ENCODE measurements at places on chromosomes 2 and 18.

DNA sequence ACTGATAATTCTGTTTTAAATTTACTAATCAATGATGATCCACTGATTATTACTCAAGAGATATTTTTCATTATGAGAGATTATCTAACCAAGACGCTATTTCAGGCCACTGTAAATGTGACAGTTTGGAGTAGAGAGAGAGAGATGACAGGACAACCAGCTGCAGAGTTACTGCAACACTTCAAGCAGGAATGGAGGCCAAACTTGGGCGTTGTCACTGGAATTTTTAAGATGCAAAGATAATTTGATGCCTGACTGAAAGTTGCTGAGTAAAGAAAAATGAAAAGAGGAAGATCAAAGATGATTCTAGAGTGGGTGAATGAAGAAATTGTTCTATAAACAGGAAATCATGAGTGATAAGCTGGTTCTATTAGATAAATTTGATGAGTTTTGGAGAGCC, 1302.1 kb upstream of the TMEFF2 start:
- DNase-seq: no peak

- DNase-seq: no peak
Observed at GRCh38 chr2:48578313-48578712, 39.3 kb upstream of the GTF2A1L start.

DNA sequence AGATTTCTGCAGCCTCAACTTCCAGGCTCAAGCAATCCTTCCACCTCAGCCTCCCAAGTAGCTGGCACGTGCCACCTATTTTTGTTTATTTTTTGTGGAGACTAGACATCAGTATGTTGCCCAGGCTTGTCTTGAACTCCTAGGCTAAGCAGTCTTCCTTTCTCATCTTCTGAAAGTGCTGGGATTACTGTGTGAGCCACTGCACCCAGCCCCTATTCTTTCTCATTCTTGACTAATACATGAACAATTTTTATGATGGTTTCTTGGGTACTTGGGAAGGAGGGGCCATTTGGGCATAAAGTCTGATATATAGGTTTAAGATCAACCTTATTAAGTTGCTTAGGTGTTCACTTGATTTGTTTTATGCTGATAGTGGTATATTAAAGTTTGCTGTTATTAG, 26.2 kb downstream of the EPC2 start:
- DNase-seq: no peak

- DNase-seq: no peak
Observed at GRCh38 chr2:132797556-132797955, 127.6 kb upstream of the LYPD1 start.

DNA sequence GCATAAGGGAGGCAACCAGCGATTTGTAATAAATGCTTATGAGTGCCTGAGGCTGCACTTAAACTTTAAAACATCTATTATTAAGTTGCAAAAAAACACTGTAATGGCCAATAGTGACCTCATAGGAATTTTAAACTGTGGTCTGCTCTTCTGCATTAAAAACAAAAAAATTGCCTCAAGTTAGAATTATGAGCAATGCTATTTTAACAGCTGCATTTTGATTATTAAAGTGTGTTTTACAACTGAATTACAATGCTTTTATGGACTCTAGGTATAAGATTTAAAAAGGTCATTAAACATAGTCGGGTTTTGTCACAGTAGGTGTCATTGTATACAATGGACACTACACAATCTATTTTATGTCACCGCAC, 528.7 kb upstream of the FANCL start:
- DNase-seq: no peak

- no peak for DNase-seq
Observed at GRCh38 chr2:9738062-9738461, 105.2 kb upstream of the TAF1B start.

GRCh38 chr2:40343902-40344301, 108.0 kb downstream of the SLC8A1 start:
- no peak for DNase-seq

DNA sequence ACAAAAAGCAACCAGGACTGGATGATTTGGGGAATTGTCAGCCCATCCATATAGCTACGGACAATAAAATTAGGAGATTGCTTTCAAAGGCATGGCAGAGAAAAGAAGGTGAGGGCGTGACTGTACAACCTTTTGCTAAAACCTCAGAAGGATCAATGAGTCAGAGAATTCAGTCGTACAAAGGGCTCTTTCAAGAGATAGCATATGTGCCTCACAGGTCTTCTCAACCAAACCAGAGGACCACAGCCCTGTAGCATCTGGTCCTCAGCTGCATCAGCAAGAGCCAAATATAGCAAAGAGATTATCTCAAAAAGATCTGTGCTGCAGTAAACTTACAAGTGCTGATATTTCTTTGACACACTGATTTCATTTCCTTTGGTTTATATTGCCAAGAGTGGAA, 149.9 kb upstream of the RAB6C start:
- DNase-seq: no peak

Measured in activated CD8-positive, alpha-beta memory T cell treated with anti-CD3 and anti-CD28 coated beads for 4 hours (primary cell).